ENCODE measurements at places on chromosomes 1 and 21.

DNA sequence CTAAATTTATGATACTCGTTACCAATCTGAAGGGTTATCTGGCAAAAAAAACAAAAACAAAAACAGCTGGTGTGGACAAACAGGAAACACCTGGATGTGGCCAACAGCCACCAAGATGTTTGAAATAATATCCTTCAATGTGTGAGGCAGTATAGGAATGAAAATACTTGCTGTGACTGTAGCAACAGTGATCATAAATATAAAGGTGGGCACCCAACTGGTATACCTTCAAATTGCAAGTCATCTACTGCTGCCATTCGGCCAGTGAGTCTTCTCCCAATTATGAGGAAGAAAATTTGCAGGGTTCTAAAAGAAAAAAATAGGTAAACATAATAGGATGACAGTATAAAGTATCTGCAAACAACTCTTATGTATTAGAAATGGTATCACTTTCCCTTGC is 916 bp downstream of the YIPF1 start:
- no peak for DNase-seq

DNA sequence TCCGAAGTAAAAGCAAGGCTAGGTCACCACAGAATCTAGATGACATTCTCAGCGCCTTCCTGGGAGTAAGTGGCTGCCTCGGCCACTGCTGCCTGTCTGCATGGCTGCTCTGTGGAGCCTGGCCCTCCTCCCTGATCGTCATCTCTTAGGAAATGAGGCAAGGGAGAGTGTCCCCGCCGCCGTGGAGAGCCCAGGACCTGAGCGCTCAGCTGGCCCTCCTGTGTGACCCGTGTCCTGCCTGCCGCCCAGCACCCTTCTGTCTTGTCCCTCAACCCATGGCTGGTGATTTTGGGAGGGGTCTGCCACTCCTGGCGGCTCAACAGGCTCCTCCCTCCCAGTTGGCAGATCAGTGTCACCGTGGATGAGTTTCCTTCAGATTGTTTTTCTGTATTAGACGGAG is 156.4 kb upstream of the COL6A1 start:
- no peak for DNase-seq

- no peak for DNase-seq
Measured at GRCh38 chr21:35783721-35784120, 276.6 kb downstream of the SETD4 start.

DNA sequence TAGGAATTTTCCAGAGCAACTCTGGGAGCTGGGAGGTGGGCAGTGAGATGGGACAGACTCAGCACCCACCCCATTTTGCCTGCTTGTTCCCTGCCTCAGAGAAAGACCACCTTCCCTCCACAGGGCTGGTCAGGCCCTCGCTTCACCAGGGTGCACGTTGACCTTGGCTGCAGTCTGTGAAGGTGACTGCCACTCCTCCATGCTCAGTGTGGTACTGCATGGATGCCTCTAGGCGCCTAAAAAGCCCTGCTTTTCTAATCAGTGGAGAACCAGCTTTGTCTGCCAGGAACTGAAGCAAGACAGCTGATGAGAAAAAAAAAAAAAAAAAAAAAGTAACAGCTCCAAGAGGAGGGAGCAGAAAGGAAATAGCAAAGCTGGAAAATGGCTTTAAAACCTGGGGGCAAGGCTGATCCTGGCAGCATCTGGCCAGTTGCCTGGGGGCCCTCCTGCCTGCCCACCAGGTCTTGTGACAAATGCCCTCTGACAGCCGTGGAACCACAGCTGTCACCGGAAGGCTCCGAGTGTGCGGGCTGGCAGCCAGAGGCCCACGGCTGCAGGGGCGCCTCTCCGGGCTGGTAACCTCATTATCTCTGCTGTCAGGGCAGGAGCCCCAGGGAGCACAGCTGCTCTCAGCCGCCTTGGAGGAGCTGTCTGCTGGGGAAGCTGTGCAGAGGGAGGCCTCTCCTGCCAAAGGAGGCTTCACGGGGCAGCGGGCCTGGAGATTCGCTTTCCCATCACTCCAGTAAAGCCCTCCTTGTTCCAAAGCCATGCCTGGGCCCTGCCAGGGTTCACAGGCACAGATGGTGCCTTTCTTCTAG is 13.7 kb downstream of the KIAA1614 start:
- no peak for DNase-seq

DNA sequence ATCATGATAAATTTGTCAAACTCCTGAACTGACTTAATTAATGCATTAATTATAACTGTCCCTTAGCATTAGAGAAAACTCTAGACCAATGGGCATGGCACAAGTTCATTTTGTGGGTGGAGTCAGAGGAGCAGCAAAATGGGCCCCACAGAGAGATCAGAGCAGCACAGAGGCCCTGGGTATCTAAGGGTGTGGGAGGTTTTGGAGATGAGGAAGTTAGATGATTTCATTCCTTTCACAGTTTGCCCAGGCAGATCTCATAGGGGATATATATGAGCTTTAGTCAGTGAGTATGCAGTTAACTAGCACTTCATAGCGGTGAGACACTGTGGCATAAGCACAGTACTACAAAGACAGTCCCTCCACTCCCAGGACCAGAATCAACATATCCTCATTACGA is 117.3 kb downstream of the MAB21L3 start:
- DNase-seq = no peak

DNA sequence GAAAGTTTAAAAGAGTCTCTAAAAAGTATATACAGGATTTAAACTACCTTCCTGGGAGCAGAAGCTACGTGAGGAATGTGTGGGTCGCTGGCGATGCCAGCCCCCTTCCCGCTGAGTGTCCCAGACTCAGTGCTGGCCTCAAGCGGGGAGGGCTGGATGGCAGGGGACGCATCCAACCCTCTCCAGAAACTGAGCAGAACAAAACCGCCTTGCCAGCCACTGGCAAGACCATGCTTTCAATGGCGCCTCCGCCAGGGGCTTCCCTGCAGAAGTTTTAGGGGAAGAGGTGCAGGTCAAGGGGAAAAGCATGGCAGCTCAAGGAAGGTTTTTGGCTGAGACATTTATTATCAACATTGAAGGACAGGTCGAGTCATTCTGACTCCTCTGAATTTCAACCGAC is 26.1 kb downstream of the NADK start:
- DNase-seq = no peak

- no peak for DNase-seq
Measured at GRCh38 chr1:96487971-96488370, 233.6 kb upstream of the PTBP2 start.

DNA sequence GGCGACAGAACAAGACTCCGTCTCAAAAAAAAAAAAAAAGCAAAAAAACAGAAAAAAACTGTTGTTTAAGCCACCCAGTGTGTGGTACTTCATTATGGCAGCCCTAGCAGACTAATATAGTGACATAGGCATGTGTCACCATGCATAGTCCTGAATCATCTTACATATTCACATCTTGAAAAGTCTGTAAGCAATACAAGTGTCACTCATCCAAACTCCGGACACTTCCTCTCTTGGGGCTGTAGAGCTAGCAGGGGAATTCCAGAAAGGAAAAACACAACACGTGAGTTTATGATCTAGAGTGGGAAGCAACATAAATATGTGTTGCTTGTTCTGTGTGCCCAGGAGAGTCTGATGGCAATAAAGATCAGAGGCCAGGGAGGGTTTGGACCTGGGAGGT is 81.6 kb upstream of the KCNE2 start:
- DNase-seq = no peak

- DNase-seq = no peak
Measured at GRCh38 chr1:227929751-227930472, 17.8 kb downstream of the WNT9A start.

DNA sequence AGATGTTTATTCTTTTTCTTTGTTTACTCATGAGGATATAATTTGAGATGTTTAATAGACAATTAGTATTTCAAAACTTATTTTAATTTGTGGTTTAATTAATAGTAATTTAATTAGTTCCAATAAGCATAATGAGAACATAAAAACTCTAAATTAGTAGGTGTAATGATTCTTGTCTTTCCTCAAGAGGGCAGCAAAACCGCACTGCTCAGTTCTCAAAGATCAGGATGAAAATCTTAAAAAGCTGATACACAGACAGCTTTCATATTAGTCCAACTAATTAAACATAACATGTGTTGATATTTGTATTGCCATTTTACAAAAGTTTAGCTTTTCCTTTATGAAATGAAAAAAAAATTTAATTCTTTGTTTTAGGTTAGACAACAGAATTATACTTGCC is 106.7 kb upstream of the C21orf91 start:
- no peak for DNase-seq

DNA sequence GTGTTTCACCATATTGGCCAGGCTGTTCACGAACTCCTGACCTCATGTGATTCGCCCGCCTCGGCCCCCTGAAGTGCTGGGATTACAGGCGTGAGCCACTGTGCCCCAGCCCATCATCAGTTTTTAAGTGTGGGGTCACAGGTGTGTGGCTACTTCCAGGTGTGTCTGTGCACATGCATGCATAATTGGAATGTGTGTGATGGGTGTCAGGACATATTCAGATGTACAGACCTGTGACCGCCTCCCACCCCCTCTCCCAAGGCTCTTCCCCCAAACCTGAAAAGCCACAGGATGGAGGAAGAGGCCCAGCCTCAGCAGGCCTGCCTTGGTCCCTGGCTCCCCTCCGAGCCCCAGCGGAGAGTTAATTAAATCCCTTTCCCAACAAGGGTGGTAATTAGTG is 37.3 kb upstream of the CSF3R start:
- DNase-seq = no peak

GRCh38 chr1:71733121-71733520 is 549.2 kb downstream of the NEGR1 start:
- no peak for DNase-seq

GRCh38 chr1:15423355-15424077 is 13.8 kb downstream of the EFHD2 start:
- no peak for DNase-seq

GRCh38 chr1:110053552-110054428 is 16.7 kb downstream of the ALX3 start:
- DNase-seq = no peak

GRCh38 chr1:231248778-231249177 is 7.8 kb downstream of the GNPAT start:
- no peak for DNase-seq

GRCh38 chr1:231639819-231640218 is 13.2 kb downstream of the DISC1 start:
- no peak for DNase-seq

DNA sequence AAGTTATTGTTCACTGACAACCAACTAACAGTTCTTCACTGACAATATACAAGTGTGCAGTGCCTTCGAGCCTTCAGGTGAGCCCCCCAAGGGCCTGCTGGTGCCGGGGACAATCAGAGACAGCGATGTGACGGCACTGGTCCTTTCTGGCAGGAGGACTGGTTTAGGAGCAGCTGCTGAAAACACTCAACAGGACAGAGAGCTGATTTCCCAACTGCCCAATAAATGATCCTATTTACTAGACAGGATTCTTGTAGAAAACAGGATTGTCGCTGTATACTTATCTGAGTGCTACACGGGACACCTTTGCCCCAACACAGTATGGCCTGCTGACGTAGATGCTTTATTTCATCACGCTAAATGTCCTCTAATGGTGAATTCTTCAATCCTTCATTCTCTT is 65.4 kb downstream of the TP53BP2 start:
- no peak for DNase-seq

DNA sequence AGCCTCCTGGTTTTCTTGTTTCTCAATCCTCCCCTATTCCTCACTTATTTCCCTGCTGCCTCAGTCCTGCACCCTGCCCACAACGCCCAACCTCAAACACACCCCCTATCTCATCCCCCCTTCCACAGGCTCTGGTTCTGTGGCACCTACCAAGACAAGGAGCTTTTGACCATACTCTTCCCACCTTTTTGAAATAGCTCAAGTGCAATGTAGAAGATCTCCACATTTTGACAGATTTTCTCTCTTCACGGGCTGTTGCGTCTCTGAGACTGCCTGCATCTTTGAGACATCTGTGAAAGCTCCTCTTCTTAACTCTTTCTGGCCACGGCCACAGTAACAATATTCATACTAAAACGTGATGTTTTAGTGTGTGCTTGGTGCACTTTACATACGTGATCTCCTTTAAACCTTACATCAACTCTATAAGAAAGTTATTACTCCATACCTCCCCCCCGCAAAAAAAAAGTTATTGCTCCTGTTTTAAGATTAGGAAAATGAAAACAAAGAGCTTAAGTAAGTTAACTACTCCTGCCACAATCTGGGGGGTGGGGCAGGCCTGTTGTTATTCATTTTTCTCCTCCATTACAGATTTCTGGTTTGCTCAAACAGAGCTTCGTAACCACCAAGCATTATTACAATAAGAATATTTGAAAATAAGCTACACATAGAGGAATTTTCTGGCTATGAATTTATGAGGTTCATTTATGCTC is 1.8 kb upstream of the SERBP1 start:
- no peak for DNase-seq

- no peak for DNase-seq
Measured at GRCh38 chr1:101587741-101588140, 350.9 kb downstream of the S1PR1 start.

DNA sequence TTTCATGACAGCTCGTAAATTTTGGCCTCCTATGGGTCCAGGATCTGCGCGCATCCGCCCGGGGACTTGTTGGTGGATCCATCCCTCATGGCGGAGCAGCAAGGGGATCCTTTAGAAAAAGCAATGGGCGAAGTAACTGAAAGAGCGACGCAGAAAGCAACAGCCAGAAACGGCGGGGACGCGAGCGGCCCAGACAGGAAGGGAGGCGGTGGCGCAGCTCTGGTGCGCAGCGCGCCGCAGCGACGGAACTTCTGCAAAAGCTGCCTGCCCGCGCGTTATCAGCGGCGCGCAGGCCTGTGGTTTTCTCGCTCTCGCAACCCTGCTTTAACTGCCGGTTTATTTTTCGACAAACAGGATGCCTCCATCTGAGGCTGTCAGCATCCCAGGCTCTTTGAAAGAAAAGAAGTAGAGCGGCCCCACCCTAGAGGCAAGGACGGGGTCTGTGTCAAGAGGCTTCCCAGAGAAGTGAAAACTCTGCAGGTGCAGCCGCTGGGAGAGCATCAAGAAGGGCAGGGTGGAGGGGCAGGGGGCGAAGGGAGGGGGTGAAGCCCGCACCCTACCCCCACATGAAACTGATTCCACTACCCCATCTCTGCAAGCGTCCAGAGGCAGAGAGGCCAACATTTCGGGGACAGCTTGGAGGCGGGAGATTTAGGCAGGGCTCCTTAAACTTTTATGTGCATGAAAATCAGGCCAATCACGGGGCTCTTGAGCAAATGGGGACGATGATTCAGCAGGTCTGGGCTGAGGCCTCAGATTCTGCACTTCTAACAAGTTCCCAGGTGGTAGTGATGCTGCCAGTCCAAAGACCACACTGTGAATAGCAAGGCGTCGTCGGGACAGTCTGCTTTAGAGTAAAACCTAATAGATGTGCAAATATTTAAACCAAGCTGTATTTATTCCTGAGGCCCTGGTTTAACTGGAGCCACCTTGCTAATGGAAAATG is 22.2 kb downstream of the RUNX1 start:
- no peak for DNase-seq

- no peak for DNase-seq
Measured at GRCh38 chr1:16013220-16013907, 4.5 kb downstream of the HSPB7 start.

DNA sequence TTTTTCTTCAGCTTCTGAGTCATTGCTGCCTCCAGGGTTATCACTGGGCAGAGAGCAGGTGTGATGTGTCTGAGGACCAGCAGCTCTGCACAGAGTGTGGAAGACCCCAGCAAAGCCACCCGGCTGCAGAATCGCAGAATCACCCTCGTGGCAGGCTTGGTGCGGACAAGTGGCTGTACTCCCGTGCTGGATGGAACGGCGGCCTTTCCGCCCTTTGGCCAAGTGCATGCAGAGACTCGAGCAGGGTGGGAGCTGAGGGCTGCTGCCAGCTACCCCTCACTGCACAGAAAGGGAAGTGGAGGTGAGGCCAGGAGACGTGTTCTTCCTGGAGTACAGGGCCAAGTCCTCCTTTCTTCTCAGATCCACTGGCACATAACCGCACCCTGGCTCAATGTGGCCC is 162.5 kb downstream of the PCBP3 start:
- no peak for DNase-seq

GRCh38 chr1:18513995-18514394 is 33.3 kb downstream of the KLHDC7A start:
- no peak for DNase-seq

Measured in HS-27A (cell line).